ENCODE measurements at places on chromosomes 5 and 9. TPM values are rescaled to one million over a fixed set of nuclear protein-coding genes. Genes with fewer than 3 reads are reported as not detected.

TRAF1 gene
- total RNA-seq = 1.6 TPM

C1QTNF3 gene
- total RNA-seq = 0.60 TPM

LRRC14B gene
- total RNA-seq = not detected

MRPL22 gene
- total RNA-seq = 21.8 TPM

ETF1 gene
- total RNA-seq = 51.6 TPM

TAS2R1 gene
- not detected for total RNA-seq

ACOT12 gene
- total RNA-seq = not detected

AFAP1L1 gene
- total RNA-seq = 5.6 TPM

RPP25L gene
- total RNA-seq = 20.6 TPM

SLC12A7 gene
- 23.3 TPM for total RNA-seq

Data from smooth muscle cell of the coronary artery (primary cell).